Renal cortical epithelial cell (primary cell): ENCODE measurements at places on chromosomes 6 and 20. TPM values are rescaled to one million over a fixed set of nuclear protein-coding genes. Genes with fewer than 3 reads are reported as not detected.

VSTM2L gene
- 8.0 and 12.7 TPM in 2 replicates for total RNA-seq

SLC35F1 gene
- total RNA-seq: 0.05 and 0.17 TPM in 2 replicates

PRDM13 gene
- total RNA-seq: not detected in 2 replicates

ACOT8 gene
- total RNA-seq: 32.1 and 35.7 TPM in 2 replicates

DNA sequence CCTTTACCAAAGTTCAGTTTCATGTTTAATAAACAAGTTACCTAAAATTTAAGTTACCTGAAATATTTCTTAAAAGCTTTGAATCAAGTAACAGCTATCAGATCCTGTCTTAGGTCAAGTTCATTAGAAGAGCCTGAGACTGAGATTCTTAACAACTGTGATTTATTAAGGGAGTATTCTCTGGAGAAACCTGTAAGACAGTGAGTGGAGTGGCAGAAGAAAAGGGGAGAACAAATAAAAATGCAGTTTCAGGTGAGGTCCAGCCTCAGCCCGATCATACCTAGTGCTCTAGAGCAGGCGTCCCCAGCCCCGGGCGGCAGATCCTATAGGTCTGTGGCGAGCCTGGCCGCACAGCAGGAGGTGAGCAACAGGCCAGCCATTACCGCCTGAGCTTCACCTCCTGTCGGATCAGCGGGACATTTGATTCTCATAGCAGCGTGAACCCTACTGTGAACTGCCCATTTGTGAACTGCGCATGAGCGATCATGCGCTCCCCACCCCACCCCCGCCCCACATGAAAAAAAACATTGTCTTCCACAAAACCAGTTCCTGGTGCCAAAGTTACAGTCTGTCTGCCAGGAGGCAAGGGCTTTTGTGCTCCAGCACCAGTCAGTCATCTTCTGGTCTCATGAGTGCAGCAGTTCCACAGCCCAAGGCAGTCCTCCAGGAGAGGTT, 59.2 kb upstream of the ADGRB3 start:
- peak; percentile 56 for DNase-seq

GRCh38 chr20:51029963-51030920, 7.3 kb upstream of the KCNG1 start:
- no peak for DNase-seq

GRCh38 chr6:108644252-108644651, 83.5 kb downstream of the FOXO3 start:
- DNase-seq: no peak

DNA sequence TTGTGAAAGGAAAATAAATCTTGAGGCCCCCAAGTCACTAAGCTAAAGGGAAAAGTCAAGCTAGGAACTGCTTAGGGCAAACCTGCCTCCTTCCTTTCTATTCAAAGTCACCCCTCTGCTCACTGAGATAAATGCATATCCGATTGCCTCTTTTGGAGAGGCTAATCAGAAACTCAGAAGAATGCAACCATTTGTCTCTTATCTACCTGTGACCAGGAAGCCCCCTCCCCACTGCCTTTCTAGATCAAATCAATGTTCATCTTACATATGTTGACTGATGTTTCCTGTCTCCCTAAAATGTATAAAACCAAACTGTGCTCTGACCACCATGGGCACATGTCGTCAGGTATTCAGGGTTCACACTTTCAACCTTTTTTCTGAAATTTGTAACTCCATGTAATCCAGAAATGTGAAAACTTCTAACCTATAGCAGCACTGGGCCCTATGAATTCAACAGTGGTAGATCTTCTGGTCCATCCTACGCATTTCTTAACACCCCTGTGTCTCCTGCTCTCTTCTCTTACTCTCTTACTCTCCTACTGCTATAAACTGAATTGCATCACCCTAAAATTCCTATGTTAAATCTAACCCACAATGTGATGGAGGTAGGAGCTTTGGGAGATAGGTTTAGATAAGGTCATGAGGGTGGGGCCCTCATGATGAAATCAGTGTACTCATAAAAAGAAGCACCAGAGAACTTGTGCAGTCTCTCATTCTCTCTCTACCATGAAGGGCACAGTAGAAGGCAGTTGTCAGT, 89.3 kb downstream of the EPB41L2 start:
- no peak for DNase-seq
